ENCODE measurements at places on chromosomes 4 and X. TPM values are rescaled to one million over a fixed set of nuclear protein-coding genes. Genes with fewer than 3 reads are reported as not detected.

DNA sequence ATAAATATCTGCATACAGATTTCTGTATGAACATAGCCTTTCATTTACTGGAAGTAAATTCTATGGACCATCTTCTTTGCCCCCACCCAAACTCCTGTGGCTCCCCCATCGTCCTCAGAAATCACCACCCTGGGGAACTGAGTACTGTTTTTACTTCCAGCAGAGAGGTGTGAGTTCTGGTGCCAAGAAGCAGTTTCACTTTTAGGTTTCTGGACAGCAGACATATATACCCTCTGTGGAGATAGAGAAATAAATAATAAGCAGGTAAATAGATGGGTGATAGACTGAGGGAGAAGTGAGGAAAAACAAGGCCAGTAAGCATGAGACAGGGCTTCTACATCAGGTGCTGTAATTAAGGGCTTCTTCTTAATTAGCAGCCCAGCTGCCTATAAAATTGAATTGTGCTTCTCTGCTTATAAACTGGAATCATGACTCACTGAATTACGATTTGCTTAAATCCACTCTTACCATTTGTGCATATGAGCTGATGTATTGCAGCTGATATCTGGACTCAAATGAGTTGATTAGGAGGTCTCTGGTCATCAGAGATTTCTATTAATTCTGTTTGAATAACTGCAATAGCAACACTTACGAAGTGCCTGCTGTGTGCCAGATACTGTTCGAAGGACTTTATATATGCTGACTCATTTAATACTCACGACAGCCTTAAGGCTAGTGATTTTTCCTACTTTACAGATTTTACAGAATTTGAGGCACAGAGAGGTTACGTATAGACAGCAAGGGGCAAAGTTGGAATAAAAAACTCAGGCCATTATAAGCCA, 60.8 kb upstream of the DHX15 start:
- DNase-seq: no peak

GRCh38 chr4:81021142-81021944, 9.2 kb upstream of the BMP3 start:
- DNase-seq: no peak

GRCh38 chr4:22315628-22316027, 200.2 kb downstream of the ADGRA3 start:
- no peak for DNase-seq

DNA sequence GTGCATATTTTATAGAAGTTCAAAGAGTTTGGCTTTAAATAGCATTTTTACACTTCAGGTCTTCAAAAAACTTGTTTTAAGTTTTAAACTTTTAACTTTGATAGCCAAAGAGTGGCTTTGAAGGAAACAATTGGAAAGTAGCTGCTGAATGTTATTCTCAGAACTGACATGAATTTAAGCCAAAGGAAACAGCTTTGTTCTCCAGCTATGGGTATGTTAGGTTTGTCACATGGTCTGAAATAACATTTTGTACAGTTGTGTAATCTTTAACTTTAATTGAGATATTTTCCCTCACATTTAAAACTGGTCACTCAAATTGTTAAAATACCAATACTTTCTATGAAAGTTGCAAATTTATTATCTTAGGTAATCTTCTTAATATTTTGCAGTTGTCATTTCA, 564.7 kb downstream of the IL15 start:
- DNase-seq: no peak

DNA sequence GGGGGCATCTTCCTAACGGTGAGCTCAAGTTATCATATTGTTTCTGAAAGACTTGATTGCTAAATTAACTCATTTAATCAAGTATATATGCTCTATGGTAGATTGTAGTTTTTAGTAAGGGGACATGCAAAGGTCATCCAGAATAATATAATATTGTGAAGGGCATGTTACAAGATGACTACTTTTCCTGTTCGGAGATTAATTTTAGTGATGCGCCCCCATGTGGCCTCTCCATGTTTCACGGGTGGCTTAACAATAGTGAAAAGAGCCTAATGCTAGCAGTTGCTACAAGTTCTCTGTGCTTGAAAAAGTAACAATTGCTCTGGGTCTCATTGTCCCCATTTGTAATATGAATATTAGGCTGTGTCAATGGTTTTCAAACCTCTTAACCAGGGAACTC, 12.2 kb downstream of the SMPX start:
- peak; percentile 45 for DNase-seq

- DNase-seq: no peak
These were observed 161.1 kb downstream of the VEGFC start for GRCh38 chr4:176631611-176632010.

GRCh38 chrX:71996136-71996535, 85.5 kb downstream of the NHSL2 start:
- no peak for DNase-seq

DNA sequence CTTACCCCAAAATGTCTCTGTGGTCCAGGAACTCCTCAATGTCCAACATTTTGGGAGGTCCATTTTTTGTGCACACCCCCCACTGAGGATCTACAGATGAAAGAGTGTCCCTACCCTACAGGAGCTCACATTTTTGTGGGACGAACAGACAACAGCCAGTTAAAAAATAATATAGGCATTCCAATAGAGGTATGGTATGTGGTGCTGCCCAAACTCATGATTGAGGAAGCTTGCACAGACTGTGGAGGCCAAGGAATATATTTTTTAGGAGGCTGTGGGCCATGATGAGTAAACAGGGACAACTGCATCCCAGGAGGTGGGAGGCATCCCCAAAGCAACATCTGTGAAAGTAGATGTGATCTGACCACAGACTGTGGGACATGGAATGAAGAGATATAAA, 181.0 kb upstream of the HCCS start:
- no peak for DNase-seq

- no peak for DNase-seq
These were observed 2090.4 kb upstream of the TENM3 start for GRCh38 chr4:180152831-180153230.

- DNase-seq: no peak
These were observed 7.2 kb downstream of the IBSP start for GRCh38 chr4:87806520-87806919.

GRCh38 chr4:109294006-109294405, 8.5 kb downstream of the COL25A1 start:
- DNase-seq: no peak

GRCh38 chrX:153681175-153681574, 6.6 kb upstream of the SLC6A8 start:
- no peak for DNase-seq

DNA sequence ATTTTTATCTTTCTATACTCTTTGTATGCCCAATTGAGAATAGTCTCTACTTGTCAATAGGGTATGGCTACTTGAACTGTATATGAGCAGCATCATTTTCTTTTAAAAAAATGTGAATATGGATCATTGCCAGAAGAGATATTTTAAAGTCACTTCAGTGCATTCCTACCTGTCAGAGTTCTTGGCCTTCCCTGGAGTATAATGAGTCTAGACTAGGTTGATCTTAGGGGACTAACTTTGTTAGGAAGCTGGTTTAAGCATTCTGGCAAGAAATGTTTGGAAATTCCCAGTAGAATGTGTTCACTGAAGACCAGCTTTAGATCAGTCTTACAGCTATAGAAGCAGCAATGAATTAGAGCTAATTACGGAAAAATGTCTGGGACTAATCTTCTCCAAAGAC, 178.2 kb downstream of the FAT4 start:
- no peak for DNase-seq

DNA sequence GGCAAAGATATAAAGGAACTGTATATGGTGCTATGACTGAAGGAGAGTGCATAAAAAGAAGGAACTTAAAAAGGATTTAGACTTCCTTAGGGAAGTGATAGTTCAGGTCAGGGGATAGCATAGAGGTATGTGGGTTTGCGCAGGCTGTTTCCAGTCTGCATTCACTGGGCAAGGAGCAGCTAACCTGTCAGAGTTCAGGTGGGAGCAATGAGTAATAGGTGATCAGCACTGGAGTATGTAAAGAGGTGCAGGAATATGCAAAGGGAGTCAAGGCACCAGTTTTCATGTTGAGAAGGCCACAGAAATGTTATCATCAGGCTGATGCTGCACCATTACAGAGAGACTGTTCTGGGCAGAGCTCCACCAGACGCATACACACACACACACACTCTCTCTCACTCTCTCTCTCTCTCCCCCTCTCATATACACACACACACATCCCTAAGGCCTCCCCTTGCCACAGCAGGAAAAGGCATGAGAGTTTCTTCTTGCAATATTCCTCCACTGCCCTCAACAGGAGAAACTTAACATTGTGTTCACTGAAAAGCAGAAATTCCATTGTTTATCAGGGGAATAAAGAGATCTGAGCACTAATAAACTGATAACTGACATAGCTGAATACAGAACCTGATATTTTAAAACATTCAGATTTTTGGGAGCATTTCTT, 256.4 kb upstream of the GRID2 start:
- DNase-seq: no peak

DNA sequence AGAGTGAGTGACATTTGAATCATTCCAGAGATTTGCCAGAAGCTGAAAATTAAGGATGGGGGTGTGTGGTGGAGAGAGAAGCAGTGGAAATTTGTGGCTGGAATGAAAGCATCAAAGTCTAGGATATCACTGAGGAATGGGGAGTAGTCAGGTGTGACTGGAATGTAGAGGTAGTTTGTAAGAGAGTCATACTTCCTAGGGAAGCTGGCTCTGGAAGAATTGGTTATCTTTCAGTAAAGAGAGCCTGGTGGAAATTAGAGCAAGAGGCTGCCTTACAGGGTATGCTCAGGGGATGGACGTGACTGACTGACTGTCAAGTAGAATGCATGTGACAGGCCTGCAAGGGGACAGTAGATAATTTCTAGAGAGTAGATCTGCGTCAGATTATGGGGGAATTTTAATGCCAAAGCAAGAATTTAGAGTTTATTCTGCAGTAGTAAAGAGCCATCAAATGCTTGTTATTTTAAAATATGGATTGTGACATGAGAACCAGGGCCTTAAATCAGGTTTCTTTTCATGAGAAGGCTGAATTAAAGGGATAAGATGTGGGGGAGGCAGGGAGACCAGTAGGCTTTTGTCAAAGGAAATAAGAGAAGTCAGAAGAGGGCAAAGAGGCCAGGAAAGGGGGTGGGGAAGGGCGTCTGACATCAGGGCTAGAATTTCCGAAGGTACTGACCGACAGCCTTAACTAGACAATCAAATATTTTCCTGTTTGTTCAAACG, 109.9 kb downstream of the AFF1 start:
- DNase-seq: no peak

GRCh38 chr4:86536151-86536550, 58.0 kb upstream of the PTPN13 start:
- no peak for DNase-seq

DNA sequence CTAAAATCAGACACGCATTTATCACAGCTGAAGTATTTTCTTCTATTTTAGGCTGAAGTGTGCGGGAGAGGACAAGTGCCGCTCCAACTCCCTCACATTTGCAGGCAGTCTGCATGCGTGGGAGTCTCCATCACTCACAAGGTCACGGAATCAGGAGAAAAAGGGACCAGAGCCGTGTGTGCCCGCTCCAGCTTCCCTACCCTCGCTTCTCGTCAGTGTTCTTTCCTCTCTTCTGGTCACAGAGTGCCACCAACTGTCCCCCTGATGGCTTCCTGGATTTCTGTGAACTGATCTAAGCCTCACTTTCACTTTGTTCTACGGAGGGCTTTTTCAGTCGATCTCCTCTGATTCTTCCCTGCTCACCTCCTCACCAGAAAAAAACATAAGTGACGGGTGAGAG, 407.4 kb upstream of the AADAT start:
- no peak for DNase-seq

DNA sequence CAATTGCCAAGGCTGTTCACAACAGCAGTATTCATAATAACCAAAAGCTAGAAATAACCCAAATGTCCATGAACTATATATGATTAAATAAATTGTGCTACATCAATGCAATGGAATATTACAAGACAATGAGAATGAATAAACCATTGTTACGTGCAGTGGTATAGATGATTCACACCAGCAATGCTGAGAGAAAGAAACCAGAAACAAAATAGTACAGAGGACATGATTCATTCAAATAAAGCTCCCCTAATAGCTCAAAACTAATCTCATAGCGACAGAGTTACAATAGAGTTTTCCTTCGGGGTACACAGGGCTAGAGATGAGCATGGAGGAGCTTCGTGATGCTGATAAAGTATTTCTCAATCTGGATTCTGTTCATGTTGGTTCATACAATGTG, 148.1 kb upstream of the SPANXN1 start:
- no peak for DNase-seq

DNA sequence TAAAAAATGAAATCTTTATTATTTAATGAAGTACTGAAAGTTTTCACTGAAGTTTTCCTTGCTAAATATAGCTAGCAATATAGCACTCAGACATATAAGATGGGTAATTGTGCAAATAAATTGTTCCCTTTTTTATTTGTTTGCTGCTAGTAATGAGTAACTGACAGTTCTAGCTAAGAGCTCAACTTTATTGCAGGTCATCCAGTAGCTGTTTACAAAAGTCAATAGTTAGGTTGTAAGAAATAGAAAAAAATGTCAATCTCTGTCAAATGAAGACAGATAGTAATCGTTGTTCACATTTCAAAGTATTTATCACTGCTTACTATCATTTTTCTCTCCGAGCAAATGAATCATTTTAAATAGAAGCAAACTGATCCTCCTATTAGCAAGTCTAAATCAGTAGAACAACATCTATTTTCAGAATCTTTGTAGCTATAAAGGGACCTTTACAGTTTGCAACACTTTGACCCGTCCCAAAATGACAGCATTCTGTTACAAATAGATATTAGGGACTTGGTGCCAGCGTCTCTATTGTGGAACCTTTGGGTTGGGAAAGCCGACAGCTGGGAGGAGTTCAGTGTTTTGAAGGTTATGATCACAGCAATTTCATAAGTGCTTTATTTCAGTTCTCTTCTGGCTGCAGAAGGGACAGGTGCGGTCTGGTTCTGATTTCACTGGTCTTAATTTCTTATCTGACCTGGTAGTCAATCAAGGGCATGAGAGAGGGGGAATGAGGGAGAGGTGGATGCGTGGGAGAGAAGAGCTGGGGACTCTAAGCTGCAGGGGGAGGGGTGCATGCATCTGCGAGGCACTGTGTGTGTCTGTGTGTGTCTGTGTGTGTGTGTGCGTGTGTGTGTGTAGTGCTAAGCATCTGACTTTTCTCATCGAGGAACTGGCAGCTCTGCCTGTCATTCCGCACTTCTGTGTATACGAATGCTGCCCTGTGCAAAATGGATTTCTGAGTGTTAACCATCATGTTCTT, 227.9 kb upstream of the PITX2 start:
- peak; percentile 60 for DNase-seq

GRCh38 chrX:136773648-136774047, 7.1 kb downstream of the ARHGEF6 start:
- DNase-seq: no peak

WDR17 gene
- 0.32 TPM for polyA plus RNA-seq

GNRHR gene
- not detected for polyA plus RNA-seq

CENPI gene
- 0.38 TPM for polyA plus RNA-seq

MAOA gene
- 48.6 TPM for polyA plus RNA-seq

NDP gene
- polyA plus RNA-seq: not detected

SPIN2A gene
- polyA plus RNA-seq: 0.23 TPM

ENPP6 gene
- 0.05 TPM for polyA plus RNA-seq

NKX6-1 gene
- polyA plus RNA-seq: not detected

HERC5 gene
- 2.8 TPM for polyA plus RNA-seq

Data from right cardiac atrium (tissue), 5 donors.